ENCODE measurements at places on chromosomes 2 and 18. TPM values are rescaled to one million over a fixed set of nuclear protein-coding genes. Genes with fewer than 3 reads are reported as not detected.

The UGT1A4 gene
- not detected for total RNA-seq

The TUBA3E gene
- total RNA-seq: not detected

The POTEC gene
- not detected for total RNA-seq

The POTEI gene
- not detected for total RNA-seq

The PRKAG3 gene
- total RNA-seq: not detected

The RAPH1 gene
- 44.8 TPM for total RNA-seq

The GALNT1 gene
- 32.0 TPM for total RNA-seq

The ZC3H8 gene
- 2.4 TPM for total RNA-seq

The RAD51AP2 gene
- total RNA-seq: not detected
